ENCODE measurements at places on chromosomes 1 and 21.

DNA sequence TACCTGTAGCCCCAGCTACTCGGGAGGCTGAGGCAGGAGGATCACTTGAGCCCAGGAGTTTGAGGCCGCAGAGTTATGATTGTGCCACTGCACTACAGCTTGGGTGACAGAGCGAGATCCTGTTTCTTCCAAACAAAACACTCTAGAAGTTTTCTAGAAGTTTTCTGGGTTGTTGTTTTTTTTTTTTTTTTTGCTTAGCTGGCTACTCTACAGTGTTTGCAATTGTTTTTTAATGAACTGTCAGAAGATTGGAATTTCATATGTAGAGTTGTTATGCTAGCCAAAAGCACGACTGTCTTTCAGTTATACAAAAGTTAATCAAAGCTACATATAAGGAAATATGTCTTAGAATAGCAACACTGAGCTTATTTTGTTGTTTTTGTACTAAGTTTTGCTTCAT is 30.9 kb upstream of the NEXN start:
- no peak for DNase-seq

DNA sequence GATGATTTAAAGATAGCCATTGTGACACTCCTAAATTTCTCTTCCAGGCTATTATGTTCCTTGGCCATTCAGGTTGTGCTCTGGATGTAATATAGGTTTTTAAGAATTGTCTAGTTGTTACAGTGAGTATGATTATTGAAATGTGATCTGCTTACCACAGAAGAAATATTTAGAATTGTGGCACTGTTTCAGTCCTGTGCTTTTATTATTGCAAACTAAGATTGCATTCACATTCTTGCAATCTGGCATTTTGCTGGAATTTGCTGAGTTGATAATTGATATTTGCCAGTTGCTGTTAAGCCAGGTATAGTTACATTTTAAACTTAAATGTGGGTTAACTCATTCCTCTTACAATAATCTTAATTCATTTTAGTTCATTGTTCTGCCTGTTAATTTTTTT is 22.3 kb downstream of the EXO1 start:
- no peak for DNase-seq

- peak; percentile 73 for DNase-seq
These were observed 48.9 kb downstream of the RASSF5 start for GRCh38 chr1:206556047-206556749.

- DNase-seq: no peak
These were observed 90.5 kb downstream of the CDC42BPA start for GRCh38 chr1:227227761-227228160.

- DNase-seq: no peak
These were observed 28.7 kb downstream of the LYST start for GRCh38 chr1:235838021-235838420.

DNA sequence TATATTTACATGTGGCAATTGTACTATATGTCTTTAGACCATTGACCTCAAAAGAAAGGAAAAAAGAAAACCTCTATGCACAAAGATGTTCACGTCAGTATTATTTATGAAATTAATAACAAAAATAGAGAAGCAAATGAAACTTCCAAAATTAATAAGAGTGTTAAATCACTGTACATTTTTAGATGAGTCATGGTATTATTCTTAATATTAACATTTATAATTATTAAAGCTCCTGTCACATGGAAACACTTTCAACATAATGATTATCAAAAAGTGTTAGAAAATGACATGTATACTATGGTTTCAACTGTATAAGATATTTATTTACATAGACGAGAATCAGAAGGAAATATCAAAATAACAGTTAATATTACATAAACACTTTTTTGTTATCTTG is 324.9 kb upstream of the RUNX1 start:
- no peak for DNase-seq

DNA sequence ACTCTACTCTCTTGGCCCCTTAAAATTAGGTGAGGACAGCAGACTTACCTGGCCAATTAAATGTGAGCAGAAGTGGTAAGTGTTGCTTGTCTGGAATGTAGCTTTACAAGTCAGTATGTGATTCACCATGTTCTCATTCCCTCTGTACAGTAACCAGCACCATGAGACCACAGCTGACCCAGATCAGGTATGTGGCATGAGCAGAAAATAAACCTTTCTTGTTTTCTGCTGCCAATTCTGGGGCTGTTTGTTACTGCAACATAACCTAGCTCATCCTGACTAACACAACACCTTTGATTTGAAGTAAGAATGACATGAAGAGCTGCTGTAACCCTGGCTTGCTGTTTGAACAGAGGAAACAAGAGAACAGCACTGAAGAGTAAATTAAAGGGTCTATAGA is 24.9 kb downstream of the ITPKB start:
- DNase-seq: no peak

- peak; percentile 23 for DNase-seq
These were observed 976 bp downstream of the SSBP3 start for GRCh38 chr1:54404939-54405897.

- DNase-seq: no peak
These were observed 105.8 kb upstream of the RALGPS2 start for GRCh38 chr1:178619042-178619927.

DNA sequence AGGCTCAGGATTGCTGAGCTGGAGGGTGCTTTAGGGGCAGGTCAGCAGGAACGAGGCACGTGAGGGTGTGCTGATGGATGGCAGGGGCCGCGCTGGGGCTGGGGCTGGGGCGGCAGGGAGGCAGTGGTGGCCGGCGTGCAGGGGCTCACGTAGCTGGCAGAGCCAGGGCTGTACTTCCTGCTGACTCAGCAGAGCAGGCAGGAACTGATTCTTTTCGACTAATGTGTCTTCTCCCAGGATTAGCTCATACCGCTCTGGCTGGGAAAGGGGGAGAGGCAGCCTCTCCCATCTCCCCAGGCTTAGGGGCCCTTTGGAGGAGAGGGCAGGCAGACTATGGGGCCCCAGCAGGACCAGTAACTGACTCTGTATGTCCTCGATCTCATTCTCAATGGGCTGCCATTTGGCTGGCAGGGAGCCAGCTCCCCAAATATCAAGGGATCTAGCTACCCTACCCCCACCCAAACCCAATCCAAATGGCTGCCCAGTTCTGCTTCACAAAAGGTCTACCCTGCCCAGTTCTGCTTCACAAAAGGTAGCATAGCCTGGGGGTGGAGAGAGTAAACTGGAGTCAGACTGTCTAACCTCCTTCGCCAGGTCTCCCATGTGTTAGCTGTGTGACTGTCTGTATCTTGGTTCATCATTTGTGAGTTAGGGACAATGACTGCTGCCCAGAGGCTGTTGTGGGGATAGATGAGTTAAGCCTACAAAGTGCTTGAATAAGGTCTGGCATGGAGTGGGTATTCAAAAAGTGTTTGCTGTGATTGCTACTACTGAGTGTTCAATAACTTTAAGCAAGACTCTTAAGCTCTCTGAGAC is 100.1 kb upstream of the SLC2A1 start:
- DNase-seq: peak; percentile 35

DNA sequence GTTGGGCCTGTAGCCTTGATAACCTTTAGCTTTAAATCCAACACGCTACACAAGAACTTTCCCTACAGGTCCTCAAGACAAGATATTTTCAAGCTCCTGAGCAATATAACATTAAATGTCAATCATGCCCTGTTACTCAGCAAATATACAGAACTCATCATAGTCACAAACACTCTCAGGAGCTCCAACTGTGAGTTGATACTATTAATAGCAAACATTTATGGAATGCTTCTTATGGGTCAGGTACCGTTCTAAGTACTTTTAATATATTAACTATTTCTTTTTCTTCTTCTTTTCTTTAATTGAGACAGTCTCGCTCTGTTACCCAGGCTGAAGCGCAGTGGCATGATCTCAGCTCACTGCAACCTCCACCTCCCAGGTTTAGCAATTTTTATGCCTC is 10.1 kb downstream of the EYA3 start:
- DNase-seq: no peak

DNA sequence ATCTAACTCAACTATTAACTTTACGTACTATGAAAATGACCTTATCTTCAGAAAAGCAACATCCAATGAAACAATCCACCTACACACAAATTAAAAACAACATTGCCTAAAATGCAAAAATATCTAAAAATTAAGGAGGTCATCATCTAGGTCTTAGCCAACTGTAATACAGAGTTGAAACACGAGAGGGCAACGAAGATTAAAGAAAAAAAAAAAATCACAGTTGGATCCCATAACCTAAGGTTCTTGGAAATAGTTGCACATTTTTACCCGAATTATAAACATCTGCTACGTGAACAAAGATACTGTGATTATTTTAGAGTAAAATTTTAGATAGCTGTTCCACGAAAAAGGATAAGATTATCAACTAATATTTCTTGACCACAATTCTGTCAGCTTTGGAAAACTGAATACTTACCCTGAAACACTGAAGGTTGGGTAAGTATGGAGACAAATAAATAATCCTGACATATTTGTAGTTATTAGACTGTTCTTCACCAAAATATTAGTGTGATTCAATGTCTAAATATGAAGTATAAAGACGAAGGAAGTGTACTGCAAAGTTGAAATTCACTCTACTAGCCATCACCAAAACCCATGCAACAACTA is 88.0 kb upstream of the AK4 start:
- DNase-seq: no peak

Data from activated CD4-positive, alpha-beta memory T cell treated with anti-CD3 and anti-CD28 coated beads for 36 hours (primary cell).